ENCODE measurements at places on chromosomes 5 and 9.

- DNase-seq: no peak
These were observed 83.6 kb upstream of the BNC2 start for GRCh38 chr9:16954040-16954439.

DNA sequence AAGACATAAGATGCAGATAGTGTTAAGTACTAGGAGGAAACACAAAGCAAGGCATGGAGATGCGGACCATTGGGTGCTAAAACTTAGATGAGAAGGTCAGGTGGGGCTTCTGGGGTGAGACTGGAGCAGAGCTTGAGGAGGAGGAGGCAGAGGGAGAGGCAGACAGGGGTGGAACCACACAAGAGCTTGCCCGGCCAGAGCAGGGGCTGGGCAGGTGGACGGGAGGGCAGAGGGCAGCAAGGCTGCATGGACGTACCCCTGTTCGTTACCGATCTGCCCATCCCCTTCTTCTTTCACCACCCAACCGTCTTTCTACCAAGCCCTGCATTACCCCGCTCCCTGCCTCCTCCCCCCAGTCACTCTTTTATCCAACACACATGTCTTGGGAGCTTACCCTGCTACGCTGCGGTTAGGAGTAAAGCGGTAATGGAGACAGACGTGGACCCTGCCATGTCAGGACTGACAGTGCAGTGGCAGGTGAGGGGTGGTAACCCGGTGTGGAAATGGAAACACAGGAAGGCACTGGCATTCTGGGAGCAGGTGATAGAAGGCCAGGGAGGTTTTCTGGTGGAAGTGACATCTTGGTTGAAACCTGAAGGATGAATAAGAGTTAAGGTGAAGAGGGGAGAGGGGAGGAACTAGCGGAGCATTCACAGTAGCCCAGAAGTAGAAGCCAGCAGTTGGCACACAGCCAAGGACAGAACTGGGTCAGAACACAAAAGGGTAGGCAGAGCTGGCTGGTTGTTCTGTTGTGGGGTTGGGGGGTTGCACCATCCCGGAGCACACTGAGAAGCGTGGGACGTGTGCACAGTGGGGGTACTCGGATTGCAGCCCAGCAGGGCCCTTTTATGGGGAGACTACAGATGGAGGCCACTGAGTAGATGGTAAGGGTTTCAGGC lies 167.2 kb downstream of the CACNA1B start:
- DNase-seq: no peak

- DNase-seq: no peak
These were observed 1.0 kb upstream of the GRM6 start for GRCh38 chr5:178996156-178996555.

DNA sequence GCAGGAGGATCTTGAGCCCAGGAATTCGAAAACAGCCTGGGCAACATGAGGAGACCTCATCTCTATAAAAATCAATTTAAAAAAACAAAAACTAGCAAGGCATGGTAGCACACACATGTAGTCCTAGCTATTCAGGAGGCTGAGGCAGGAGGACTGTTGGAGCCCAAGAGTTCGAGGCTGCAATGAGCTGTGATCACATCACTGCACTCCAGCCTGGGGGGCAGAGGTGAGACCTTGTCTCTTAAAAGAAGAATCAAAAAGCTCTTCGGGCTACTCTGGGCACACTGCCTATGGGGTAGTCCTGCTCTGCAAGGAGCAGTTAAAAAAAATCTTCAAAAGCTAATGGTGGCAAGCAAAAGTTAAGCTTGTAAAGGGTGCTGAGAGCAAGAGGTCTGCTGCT lies 23.5 kb downstream of the SKP1 start:
- DNase-seq: no peak

DNA sequence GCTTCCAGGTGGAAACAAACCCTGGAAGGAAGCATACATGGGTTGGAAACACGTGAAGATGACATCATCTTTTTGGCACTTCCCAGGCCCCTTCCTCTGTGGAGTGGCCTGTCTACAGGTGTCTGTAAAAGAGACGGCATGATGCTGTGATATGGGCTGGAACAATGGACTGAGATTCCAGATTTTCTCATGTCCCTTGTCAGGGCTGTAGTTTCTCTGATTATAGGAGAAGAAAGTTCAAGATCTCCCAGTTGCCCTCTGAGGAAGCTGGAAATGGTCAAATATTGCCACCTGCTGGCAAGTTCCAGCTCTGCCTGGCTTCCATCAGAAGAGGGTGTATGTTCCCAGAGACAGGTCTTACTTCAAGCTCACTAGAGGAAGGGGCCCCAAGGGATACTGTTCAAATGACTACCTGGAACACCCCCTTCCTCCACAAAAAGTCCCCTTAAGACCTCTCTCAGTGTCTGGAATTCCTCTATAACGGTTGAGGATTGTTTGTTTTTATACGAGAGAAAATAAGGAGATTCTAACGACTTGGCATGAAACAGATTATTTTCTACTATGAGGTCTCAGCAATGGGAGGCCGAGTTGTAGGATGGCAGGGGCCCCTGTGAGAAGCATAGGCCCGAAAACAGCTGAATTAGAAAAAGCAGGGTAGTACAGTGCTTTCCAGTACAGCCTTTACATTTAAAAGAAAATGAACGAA lies 7.3 kb upstream of the ANXA6 start:
- DNase-seq: no peak

DNA sequence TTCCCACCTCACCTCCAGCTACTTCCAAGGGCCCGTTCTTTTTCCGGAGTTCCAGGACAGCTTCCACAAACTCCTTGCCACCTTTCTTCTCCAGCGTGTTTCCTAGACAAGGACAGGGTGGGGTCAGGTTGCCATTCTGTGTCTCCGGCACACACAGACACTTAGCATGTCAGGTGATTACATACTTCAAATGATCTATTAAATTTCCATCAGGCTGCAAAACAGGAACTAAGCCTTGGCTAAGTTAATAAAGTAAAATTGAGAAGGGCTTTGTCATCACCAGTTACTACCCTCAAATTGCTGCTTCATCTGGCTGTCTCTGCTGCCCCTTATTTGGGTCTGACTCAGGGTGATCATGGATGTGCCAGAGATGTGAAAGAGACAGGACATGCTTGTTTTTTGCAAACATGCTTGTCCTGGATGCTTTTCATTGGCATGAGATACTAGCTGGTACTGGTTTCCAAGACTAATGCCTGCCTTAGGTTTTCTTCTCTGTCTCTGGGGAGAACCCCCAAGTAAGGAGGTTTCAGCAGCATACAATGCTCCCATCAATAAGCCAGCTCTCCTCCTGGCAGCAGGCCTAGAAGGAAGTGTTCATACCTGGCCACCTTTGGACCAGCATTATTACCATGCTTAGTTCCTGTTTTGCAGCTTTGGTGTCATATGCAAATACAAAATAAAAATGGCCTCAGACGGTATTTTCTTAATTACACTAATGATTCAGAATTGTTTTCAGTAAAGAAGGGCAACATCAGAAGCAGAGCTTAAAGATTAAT lies 52.9 kb downstream of the MACROH2A1 start:
- no peak for DNase-seq

DNA sequence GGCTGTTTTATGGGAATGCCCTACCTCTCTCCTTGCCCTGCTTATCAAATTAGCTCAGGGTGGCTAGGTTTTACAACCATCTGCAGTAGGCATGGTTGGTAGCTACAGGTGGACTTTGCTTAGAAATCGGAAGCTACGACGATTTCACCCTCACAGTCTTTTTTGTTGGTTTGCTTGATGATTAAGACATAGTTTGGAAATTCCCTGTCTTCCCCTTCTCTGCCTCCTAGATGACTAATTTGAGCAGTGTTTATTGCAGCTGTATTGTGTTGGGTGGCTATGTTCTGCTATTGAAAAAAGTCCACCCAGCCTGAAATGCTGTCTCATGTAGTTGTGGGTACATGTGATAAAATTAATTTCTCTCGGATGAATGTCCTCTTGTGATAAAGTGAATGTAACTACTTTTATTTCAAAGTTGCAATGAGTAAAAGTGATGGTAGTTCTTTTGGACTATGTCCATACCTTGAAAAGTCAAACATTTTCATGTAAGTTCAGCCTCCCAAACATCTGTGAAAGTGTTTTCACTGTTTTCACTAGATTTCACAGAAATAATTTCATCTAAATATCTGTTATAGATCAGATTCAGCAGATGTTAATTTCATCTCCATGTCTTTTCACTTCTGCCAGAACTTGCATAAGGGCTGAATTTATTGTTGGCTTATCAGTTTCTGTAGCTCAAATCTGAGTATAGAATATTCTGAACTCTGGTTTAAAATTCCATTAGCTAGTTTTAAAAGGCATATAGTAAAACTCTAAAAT lies 37.3 kb upstream of the FYB1 start:
- peak; percentile 19 for DNase-seq

DNA sequence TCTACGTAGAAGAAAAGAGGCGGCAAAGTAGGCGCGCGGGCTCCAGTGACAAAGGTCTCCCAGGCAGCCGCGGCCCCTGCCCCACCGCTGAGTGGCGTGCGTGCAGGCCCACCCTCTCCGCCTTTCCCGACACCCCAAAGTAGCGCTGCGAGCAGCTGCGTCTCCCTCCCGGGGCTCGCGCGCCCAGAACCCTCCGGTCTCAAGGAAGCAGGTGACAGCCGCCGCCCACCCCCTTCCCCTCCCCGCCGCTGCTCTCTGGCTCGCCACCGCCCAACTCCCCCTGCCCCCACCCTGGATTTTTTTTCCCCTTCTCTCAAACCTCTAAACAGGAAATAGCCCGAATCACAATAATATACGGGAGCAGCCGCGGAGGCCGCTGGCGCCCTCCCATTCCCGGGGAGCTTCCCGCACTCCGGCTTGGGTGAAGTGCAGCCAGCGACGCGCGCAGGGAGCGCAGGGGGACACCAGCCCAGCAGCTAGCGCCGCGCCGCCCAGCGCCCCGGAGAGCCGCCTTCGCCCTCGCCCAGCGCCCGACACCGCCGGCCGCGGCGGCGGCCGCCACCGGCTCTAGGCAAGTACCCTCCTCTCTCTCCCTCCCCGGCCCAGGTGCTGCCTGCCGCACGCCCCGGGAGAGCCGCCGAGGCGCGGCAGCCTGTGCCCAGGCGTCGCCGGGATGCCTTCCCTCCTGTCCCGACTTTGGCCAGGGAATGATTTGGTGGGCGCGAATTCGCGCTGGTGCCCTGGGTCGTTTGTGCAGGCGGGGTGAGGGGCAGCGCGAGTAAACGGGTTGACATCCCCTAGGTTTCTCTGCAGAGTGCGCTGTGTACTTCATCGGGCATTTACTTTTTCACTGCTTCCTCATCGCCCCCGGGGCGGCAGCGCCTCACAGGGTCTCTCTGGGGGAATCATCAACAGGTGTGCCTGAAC lies 52.7 kb upstream of the TJP2 start:
- no peak for DNase-seq

DNA sequence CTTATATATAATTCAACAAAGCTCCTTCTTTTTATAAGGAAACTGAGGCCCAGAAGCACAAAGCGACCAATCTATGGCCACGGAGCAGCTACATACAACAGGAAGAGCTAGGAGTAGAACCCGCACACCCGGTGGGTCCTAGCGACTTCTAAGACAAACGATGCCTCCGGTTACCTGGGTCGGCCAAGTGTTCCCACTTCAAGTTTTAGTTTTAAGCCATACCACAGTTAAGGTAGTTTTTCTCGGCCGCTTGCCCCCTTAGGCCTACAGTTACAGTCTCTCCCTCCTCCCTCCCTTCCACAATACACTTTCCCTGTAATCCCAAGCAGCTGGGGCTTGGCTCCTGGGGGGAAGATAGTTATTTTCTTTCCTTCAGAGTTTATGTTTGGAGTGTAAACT lies 533 bp downstream of the SREK1IP1 start:
- DNase-seq: no peak

GRCh38 chr5:170248172-170248930 lies 15.6 kb downstream of the C5orf58 start:
- no peak for DNase-seq

- DNase-seq: peak; percentile 7
These were observed 1576.5 kb downstream of the EFNA5 start for GRCh38 chr5:106094204-106094607.

- no peak for DNase-seq
These were observed 2.6 kb downstream of the CARD9 start for GRCh38 chr9:136370687-136371532.

- no peak for DNase-seq
These were observed 122.5 kb upstream of the GRIN3A start for GRCh38 chr9:101860920-101861319.

DNA sequence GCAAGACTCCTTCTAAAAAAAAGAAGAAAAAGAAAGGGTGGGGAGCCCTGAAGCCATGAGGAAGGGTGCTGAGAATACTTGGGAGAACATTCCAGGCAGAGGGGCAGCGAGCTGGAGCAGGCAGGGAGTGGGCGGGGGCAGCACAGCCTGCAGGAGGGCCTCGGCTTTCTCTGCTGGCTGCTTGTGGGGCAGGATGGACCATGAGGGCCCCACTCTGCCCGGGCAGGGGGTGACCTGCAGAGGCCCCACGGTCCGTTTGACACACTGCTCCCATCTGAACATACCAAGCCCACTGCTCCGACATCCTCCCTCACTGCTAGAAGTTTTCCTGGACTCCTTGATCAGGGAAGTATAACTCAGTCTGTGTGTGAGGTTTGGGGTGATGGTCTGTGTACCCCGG lies 11.7 kb upstream of the NUP214 start:
- DNase-seq: no peak

GRCh38 chr9:18343784-18344183 lies 130.2 kb upstream of the ADAMTSL1 start:
- DNase-seq: no peak

DNA sequence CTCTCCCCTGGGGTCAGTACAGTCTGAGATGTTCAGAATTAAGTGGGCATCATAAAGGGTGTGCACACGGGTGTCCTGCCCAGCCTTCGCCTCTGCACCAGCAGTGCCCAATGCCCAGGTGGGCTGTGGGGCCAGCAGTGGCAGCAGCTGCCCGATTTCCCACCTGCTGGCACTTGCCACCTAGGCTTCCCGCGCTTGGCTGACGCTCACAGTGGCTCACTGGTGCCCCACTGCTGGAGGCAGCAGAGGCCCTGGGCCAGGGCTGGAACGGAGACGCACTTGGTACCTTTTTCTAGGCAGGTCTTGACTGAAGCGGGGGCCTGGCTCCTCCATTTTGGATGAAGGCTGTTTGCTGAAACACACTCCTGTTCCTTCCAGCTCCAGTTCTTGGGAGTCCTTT lies 17.0 kb downstream of the MRNIP start:
- no peak for DNase-seq

GRCh38 chr5:174319551-174319950 lies 274.0 kb downstream of the NSG2 start:
- DNase-seq: no peak

DNA sequence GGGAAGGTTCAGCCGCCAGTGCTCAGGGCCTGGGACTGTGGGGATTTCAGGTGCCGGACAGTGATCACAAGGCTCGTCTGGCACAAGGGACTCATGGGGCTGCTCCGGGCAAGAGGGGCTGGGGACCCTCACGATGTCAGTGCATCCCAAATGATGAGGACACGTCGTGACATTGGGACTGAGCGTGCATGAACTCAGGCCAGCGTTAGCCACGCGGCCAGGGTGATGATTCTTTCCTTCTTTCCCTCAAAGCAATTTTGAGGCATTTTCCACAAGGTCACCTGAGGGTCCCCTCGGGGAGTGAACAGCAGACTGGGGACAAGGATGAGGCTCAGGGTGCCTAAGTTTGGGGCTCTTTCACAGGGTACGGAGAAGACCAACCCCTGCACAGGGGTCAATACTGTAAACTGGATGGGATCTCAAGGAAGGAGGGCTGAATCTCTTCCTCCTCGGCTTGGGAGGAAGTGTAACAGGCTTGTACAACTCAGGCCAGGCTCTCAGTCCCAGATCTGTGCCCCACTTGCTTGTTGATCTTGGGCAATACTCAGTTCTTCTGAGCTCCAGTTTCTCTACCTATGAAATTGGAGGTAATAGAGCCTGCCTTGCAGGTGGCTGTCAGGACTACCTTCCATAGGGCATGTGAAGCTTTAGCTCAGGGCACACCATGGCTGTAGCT lies 78.5 kb downstream of the PRRT1B start:
- no peak for DNase-seq

All from AG09319 (cell line).